ENCODE measurements at places on chromosomes 12 and 14.

- no peak for DNase-seq
Observed at GRCh38 chr12:107035733-107036132, 48.8 kb upstream of the MTERF2 start.

DNA sequence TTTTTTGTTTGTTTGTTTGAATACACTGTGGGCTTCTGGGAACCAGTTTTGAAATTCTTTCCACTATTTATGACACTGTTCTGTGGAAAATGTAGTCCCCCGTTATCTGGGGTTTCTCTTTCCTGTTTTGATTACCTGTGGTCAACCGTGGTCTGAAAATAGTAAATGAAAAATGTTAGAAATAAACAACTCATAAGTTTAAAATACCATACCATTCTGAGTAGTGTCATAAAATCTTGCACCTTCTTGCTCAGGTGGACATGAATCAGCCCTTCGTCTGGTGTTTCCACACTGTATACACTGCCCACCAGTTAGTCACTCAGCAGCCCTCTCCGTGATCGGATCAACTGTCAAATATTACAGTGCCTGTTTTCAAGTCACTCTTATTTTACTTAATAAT lies 5.1 kb upstream of the PAPOLA start:
- DNase-seq = no peak

DNA sequence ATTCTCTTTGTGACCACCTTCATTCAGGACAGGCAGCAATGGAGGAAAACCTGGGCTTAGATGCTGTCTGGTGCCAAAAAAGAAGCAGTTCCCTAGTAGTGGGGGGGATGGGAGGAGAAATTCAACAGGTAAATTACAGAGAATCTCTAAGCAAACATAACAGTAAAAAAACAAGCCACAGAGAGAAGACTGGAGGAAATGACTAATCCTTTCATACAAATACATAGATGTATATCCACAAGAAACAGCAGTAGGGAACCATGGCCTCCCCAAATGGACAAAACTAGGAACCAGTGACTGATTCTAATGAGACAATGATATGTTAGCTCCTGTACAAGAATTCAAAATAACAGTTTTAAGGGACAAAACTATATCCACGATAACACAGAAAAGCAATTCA lies 513.0 kb downstream of the NAV3 start:
- no peak for DNase-seq

- DNase-seq = no peak
Observed at GRCh38 chr12:32605326-32606095, 73.6 kb upstream of the DNM1L start.

DNA sequence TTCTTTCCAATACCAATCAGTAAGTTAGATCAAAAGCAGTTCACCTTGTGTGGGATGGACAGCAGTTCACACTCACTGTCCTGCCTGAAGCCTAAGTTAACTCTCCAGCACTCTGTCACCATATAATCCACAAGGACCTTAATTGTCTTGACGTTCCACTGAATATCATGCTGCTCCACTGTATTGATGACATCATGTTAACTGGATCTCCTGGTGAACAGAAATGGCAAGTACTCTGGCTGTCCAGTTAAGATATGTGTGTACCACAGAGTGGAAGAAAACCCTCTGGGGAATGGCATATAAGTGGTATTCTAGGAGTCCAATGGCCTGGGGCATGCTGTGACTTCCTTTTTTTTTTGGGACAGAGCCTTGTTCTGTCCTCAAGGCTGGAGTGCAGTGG lies 16.2 kb downstream of the CDKL1 start:
- DNase-seq = no peak

- DNase-seq = no peak
Observed at GRCh38 chr14:72000907-72001306, 68.7 kb downstream of the RGS6 start.

- no peak for DNase-seq
Observed at GRCh38 chr14:33962016-33962415, 11.1 kb upstream of the EGLN3 start.

DNA sequence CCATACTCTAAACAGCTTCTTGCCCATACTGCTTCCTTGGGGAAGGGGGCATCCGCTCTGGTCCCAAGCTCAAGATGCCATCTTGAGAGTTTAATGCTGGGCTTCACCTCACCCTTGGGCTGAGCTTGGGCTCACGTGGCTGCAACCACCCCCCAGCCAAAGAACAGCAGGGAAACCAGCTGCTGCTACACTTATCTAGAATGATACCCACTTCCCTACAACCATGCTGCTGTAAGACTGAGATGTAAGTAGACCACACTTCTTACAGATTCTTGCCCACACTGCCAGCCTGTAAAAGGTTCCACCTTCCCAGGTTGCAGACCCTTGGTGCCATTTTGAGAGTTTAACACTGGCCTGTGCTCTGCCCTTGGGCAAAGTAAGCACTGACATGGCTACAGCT lies 9.7 kb downstream of the CTSG start:
- no peak for DNase-seq

DNA sequence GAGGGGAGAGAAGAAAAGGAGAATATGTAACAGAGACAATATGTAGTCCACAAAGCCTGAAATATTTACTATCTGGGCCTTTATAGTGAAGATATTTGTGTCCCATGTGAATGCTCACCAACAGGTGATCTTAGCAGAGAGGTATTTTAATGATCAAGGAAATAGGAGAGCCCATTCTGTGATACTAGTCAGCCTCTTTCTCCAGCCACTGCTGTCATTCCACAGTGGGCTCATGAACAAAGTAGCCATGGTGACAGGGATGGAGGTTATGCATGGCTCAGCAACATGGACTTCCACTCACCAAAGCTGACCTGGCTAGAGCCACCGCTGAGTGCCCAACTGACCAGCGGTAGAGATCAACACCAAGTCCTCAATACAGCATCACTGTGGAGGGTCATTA lies 58.2 kb downstream of the OSBPL8 start:
- no peak for DNase-seq
